ENCODE measurements at places on chromosomes 6 and 20.

- DNase-seq: no peak
These were observed 43.0 kb downstream of the BACH2 start for GRCh38 chr6:90253631-90254030.

DNA sequence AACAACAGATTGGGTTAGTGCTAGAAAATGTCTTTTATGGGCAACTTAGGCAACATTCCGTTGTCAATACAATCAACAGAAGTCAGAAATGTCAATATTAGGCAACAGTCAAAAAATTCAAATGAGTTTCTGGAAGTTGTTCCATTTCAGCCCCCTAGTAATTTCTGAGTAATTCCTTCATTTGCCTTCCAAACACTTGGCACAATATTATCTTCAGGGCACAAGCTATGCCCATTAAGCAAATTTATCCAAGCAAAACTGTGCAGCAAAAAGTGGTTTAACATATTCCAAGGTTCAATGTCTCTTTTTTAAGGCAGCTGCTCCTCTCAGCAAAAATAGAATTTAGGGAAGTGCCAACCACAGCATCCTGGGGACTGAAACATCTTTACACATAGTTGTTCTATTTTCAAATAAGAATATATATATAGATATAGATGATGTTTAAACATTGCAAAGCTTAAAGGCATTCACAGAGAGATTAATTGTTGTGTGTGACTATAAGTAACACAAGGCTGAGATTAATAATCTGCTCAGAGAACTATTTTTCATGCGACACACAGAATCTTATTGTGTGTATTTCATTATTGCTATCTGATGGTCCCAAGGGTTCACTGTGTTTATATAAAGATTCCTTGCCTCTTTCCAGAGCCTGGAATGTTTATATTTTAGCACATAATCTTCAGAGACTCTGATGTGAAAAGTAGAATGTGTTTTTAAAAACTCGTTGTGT, 75.2 kb upstream of the ADTRP start:
- DNase-seq: no peak

- DNase-seq: no peak
These were observed 78.3 kb upstream of the CLDN20 start for GRCh38 chr6:155185544-155185943.

DNA sequence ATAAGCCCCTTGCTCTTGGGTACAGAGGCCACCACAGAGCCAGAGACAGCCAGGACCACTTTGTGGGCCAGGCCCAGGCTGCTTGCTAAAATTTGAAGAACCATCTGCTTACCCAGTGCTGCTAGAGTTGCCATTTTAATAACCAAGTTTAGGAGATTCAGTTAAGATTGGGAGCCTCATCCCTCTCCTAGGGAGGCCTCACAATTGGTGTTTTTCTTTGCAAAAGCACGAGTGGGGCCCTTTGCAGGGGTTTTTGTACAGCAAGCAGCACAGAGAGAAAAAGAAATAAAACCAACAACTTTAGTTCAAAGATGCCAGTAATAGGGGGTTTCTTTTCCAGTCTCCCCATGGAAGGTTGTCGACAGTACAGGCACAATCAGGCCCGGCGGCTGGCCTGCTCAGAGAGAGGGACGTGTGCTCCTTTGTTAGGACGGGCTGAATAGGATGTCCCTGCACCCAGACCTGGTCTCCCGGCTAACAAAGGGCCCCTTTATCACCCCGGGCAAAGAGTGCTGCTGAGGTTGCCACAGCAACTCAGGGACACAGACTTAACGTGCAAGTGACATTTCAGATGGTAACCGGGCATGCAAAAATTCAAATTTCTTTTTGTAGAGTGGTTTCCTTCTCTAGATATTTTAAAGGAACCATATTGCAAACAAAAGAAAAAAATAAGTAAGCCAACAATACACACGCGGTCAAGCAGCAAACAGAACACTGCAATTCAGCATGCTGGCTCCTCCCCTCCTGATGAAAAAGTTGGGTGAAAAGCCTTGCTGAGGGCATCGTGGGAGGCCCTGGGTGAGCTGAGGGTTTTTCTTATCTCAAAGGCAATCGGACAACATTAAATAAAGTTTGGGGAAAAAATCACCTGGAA, 10.5 kb upstream of the TOX2 start:
- DNase-seq: no peak

DNA sequence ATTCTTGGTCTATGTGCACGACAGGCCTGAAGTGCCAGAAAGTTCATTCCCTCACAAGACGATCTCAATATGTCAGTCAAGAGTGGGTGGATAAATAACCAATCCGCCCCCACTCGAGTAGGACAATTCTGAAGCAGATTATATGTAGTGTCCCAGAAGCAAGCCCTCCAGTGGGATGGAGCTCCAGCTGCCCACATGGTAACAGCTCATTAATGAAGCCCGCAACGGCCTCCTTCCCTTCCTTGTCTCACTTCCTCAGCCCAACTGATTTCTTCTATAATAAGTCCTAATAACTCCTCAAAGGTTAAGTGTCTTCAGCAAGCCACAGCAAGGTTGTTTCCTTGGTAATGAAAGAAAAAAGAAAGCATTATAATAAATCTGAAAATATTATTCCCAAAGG, 82.1 kb upstream of the F13A1 start:
- no peak for DNase-seq

DNA sequence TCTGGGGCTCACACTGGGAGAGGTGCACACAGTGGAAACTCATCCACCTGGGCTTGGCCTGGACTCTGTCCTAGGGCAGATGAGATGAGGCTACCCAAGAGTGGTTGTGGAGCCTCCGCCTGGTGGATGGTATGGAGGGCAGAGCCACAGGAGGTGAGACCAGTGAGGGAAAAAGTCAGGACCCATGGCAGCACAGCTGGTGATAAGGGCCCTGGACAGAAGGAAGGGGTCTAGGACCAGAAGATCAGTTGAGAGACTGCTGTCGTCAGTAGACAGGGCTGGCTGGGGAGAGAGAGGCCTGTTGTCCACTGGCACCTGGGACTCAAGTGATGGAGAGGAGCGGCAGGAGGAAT, 29.8 kb downstream of the PLCG1 start:
- no peak for DNase-seq

DNA sequence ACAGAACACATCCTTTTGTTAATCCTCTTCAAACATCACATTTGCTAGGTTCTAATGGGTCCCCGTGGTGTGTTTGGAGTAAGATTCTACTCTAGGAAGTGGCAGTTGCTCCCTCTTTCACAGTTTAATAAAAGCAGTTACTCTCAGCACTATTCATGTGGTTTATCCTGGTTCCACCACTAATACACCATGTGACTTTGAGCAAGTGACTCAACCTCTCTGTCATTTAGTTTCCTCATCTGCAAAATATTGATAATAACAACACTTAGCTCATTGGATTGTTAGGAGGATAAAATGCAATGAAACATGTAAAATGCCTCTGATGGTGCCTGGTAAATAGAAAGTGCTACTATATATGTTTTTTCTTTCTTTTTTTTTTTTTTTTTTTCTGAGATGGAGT, 488.0 kb upstream of the NOX3 start:
- no peak for DNase-seq

GRCh38 chr6:9745476-9745875, 669.4 kb downstream of the TFAP2A start:
- DNase-seq: no peak
